ENCODE measurements at places on chromosomes 16 and 17. TPM values are rescaled to one million over a fixed set of nuclear protein-coding genes. Genes with fewer than 3 reads are reported as not detected.

GRCh38 chr17:70187383-70187782, 18.1 kb downstream of the KCNJ2 start:
- no peak for DNase-seq

DNA sequence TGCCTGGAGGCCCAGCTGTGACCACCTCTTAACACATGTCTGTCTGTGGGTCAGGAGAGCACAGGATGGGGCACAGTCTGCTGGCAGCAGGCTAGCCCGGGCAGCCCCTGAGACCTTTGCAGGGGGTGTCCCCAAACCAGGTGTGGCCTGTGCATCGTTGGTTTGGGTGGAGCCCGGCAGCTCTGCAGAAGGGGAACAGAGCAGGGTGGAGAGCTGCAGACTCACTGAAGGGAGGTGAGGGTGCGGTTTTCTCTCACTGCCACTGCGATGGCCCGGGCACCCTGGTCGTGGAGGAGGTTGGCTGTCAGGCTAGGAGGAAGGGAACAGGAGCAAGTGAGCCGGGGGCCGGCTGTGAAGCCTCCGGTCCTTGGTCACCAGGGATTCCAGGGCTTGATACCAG, 28.8 kb downstream of the NLRC3 start:
- DNase-seq, result no peak

DNA sequence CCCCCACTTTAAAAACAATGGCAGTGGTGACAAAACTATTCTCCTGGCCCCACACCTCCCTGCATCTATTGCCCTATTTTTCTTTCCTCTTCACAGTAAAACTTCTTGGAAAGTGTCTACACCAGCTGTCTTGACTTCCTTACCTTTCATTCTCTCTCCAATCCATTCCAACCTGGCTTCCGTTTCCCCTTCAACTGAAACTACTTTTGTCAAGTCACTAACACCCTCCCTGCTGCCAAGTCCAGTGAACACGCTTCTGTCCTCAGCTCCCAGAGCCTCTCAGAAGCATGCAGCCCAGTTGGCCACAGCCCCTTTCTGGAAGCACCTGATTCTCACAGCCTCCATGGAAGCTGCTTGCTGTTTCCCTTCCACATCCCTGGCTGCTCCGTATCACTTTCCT, 4.0 kb upstream of the SCN4A start:
- DNase-seq, result no peak

Gene PMP22
- not detected for total RNA-seq

Gene SDR42E2
- 0.05 TPM for total RNA-seq

Gene WBP2
- total RNA-seq, result 30.9 TPM

Gene MED9
- total RNA-seq, result 10.5 TPM

Gene TMEM204
- total RNA-seq, result 0.61 TPM

Gene SULT1A2
- 1.4 TPM for total RNA-seq

Data from HT-29 (cell line).